ENCODE measurements at places on chromosomes 3 and 15. TPM values are rescaled to one million over a fixed set of nuclear protein-coding genes. Genes with fewer than 3 reads are reported as not detected.

DNA sequence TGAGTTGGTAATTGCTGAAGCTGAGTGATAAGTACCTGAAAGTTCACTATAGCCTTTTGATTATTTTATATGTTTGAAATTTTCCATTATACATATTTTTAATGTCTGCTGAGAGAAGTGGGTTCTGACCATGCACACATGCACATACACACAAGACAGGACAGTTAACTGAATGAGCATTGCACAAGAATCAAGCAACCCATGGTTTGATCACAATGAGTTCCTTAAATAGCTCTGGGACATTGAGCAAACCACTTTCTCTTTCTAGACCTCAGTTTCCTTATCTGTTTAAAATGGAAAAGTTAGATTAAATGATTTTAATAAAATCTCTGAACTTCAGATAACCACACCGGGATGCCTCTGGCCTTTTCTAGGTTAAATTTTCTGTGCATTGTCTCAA is 26.7 kb downstream of the SNTN start:
- no peak for DNase-seq

DNA sequence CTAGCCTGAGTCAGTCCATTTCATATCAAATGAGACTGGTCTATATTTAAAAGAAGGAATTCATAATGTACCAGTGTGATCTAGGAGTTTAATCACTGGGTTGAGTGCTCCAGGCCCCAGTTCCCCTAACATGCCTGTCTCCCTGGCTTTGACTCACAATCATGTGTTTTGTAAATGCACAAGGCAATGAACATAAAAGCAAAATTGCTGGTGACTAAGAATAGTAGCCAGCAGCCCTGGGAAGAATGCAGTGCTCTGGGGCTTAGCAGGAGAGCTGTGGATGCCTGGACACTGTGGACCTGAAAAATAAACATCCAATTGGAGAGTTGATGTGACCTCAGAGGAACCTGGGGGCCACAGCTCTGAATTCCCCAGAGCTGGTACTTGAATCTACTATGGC is 50.3 kb downstream of the SYNPR start:
- DNase-seq: no peak

DNA sequence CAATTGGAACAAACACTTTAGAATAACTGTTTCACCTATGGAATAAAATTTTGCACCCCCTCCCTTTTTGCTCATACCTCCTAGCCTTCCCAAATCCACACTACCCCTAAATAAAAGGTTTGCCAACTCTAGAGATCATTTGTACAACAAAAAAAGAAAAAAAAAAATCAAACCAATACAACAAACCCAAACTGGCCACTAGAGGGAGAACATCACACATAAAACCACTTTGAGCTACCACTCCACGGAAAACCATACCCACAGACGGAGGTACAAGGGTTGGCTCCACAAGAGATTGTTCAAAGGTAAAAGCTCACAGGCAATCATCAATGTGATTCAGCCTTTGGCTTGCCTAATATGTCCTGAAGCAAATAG is 47.6 kb downstream of the SETMAR start:
- no peak for DNase-seq

GRCh38 chr3:184429786-184430185 is 49.9 kb downstream of the CHRD start:
- DNase-seq: no peak

DNA sequence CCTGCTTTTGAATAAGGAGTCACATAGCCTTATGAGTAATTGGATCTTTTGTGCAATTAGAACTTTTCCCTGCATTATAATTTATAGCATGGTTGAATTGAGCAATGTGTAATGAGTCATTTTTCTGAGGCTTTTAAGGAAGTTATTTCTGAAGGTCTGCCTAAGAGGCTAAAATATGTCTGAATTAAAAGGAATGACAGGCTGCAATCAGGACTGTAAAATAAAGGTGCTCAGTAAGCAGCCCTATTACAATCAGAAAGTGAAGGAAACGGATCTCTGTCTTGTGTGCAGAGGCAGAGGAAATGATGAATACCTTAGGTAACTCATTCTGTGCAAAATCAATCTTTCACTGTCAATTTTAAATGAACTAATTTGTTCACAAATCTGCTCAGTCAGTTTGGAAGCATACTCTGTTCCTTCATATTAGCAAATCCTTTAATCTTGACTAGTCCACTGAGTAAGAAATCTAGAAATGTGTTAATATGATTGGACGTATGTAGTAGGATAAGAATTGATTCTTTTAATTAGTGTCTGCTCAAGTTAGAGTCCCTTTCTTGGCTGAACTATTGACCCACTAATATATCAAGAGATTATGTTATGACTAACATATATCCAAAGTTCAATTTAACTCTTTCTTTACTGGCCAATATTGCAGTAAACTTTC is 290.1 kb downstream of the ZIC1 start:
- DNase-seq: no peak

GRCh38 chr3:101117980-101118379 is 124.8 kb upstream of the ABI3BP start:
- no peak for DNase-seq

DNA sequence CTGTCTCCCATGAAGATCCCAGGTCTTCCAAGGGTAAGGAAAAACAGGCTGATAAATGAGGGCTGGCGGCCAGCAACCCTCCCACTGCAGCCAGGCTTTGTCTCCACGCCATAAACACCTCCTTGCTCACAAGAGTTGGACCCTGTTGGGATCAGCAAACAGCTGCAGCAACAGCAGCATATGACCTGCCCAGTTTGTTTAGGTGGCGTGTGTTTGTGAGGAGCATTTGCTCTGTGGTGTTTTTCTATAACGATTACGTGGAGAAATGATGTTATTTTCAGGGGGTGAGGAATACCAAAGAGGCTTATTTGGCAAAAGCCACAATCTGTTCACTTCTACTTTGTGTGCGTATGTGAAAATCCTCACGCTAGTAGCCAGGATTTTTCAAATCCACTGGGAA is 58.5 kb downstream of the RFTN1 start:
- DNase-seq: no peak

DNA sequence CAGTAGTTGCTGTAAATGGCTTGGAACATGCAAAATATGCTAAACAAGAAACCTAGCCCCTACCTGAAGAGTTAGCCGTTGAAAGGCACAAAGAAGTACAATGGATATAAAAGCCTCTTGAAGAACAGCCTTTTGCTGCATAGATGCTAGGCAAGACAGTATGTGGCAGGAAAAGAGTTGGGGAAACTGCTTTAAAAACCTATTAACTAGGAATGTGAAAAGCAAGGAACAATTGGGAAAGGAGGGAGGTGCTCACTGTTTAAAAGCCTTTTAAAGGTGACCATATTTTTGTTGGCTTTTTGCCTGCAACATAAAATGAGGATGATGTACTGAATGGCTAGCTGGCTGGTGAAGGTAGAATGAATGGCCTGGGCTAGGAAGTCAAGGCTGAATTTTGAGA is 24.5 kb upstream of the SOX2 start:
- DNase-seq: no peak

DNA sequence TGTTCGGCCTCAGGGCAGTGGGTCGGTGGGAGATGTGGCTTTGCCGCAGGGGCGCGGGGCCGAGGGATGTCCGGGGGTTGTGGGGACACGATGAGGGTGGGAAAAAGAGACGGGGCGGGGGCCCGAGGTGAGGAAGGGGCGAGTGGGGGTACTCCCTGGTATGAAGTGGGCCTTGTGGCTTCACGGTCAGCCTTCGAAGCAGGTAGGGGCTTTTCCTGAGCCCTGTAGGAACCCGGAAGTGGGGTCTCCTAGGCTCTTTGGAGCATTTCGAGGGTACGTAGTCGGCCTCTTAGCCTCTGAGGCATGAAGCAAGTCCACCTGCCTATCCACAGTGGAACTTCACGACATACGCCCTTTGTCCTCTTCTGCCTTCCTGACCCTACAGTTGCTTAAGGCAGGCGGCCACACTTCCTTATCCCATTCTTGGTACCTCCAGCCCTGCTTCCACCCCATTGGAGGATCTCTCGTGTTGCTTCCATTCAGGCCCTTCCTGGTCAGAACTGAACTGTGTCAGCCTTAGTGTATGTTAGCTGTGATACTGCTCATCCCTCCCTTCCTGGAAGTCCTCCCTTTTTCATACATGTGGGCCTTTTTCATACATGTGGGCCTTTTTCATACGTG is 389 bp downstream of the ARPC4 start:
- peak; percentile 59 for DNase-seq

GRCh38 chr15:58486062-58486461 is 54.3 kb downstream of the LIPC start:
- no peak for DNase-seq

DNA sequence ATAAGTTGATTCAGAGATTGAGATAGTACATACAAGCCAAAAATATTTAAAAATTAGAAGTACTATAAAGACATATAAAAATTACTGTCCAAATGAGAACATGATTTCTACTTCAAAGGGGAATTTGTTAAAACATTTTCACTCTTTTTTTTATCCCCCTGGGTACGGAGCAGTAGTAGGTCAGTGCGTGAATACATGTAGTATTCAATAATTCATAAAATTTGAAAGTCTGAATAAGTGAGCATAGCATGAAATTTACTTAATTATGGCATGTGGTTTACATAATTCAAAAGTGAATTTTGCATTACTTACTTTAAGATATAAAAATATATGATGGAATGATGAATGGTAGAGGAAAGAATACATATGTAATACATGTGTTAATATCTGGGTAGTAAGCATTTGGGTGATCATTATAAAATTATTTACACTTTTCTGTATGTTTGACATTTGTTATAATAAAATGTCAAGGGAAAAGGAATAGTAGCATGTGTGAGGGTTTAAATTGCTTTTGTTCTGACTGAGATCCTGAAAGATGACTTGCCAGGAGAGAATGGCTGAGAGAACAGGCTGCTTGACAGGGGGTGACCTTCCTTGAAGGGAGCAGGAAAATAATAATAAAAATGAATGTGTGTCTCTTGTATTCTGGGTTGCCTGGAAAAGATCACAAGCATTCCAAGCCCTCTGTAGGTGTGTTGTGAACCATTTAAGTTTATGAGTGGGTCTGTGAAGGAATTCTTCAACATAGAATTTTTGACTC is 1178.8 kb downstream of the ZPLD1 start:
- DNase-seq: no peak

DNA sequence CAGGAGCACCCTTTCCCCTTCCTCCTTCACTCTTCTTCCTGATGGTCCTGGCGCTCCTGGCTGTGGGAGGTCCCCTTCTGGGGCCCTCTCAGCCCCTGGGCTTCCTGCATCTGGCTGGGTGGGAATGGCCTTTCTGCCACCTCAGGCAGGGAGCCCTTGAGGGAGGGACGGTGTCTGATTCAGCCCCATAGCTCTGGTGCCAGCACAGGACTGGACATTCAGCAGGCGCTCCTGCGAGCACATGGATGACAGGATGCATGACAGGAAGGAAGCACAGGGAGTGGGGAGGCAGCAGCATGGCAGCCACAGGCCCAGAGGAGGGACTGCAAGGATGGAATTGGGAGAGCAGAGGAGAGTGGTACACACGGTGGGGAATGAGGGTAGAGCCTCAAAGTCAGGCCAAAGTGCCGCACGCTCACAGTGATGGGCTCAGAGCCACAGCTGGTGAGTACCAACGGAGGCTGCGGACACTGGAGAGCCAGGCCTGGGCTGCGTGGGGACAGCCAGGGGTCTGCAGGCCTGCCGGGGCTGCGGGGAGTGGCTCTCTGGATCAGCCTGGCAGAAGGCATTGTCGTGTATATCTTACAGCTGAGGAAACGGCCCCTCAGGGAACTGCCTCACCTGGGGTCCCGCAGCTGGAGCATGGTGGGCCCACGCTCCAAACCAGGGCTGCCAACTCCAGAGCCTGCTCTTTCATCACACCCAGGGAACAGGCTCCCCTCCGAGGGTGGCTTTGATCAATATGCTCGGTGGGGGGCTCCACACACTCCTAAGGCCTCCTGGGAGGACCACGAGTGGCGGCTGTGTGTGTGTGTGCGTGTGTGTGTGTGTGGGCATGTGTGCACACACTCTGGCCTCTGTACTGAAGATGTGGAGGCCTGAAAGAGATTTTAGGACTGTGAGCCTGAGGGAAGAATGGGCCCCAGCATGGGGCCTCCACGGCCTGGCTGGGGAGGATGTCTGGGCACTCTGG is 51.4 kb upstream of the CTSH start:
- DNase-seq: no peak

Gene IQCF5
- total RNA-seq: not detected

Gene SLC22A13
- 0.70 TPM for total RNA-seq

Gene STRIT1
- not detected for total RNA-seq

Gene UBAP1L
- 2.0 TPM for total RNA-seq

Gene STAG1
- 57.1 TPM for total RNA-seq

Gene ALS2CL
- 68.1 TPM for total RNA-seq

Gene CLDN16
- total RNA-seq: not detected
